ENCODE measurements at places on chromosomes 2 and 18.

- DNase-seq = no peak
These were observed 102.2 kb upstream of the ASB18 start for GRCh38 chr2:236366397-236366796.

- no peak for DNase-seq
These were observed 159.8 kb downstream of the EN1 start for GRCh38 chr2:118687698-118688097.

GRCh38 chr2:68074050-68074449, 11.2 kb upstream of the C1D start:
- DNase-seq = no peak

- no peak for DNase-seq
These were observed 11.7 kb downstream of the TGIF1 start for GRCh38 chr18:3461704-3462103.

GRCh38 chr2:18465979-18466378, 94.5 kb downstream of the RDH14 start:
- DNase-seq = no peak

DNA sequence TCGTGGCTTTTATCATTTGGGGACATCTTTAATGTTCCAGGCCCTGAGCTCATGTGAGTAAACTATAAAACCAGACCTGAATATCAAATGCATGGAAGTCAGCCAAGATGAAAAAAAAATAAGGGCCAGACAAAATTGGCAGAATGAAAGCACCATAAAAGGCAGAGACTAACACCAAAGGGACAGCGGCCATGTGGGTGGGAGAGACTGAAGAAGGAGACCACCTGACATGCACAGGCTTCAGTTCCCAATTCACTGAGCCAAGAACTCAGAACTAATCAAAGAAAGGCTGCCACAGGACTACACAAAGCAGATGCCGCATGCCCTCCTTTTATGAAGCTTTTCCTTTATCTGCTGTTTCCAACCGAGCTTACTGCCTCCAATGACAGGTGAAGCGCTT, 267.1 kb downstream of the RAD51AP2 start:
- no peak for DNase-seq
